ENCODE measurements at places on chromosomes 1 and 21. TPM values are rescaled to one million over a fixed set of nuclear protein-coding genes. Genes with fewer than 3 reads are reported as not detected.

GRCh38 chr1:107963601-107964335 lies 1.2 kb downstream of the VAV3 start:
- peak overlapping the region; percentile 95 for H3K4me3 ChIP-seq
- no peaks in the 10 kb centered on the region for H3K36me3 ChIP-seq
- H3K4me1 ChIP-seq: no peaks in the 10 kb centered on the region
- peak; percentile 57 for DNase-seq

GRCh38 chr1:25520446-25521061 lies 22.9 kb upstream of the LDLRAP1 start:
- no peak overlapping the region for H3K27ac ChIP-seq
- H3K27me3 ChIP-seq: no peaks in the 10 kb centered on the region
- DNase-seq: no peak
- no peak overlapping the region for H3K4me3 ChIP-seq
- H3K4me1 ChIP-seq: peaks cover 5% of the 10 kb centered on the region
- H3K36me3 ChIP-seq: no peaks in the 10 kb centered on the region

DNA sequence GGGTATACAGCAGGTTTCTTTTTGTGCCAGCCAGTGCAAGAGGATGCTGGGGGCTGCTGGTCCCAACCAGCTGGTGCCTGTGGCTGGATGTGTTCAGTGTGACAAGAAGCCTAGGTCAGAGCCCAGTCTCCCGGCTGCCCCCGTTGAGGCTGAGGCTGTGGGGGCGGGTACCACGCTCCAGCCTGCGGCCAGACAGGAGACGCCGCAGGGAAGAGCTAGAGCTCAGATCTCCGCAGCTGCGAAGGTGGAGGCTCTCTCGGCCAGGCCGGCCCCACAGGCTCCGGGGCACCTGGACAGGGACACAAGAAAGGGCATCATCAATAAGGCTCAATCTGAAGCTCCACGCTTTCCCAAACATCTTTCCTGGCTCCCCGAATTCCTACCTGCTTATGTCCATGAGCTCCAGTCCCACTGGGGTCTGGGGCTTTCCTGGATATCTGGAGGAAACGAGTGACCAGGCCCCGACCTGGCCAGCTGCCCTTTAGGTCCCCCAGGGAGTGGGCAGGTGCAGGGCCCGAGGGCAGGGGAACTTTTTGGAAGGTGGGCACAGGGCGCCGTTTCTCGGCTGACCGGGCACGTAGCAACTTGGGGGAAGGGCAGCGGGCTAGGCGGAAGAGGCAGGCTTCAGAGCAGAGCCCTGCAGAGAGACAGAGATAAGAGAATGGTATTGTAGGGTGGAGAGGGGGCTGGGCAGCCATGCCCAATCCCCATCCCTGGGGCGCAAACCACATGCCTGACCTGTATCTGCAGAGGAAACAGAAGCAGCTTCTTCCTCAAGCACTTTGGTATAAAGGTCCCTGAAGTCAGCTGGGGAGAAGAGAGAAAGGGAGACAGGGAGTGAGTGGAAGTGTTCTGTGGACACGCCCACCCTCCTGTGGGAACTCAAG lies 7.4 kb downstream of the ENTREP3 start:
- no peaks in the 10 kb centered on the region for H3K4me1 ChIP-seq
- H3K27me3 ChIP-seq: no peaks in the 10 kb centered on the region
- H3K27ac ChIP-seq: no peak overlapping the region
- peaks cover 8% of the 10 kb centered on the region for H3K36me3 ChIP-seq
- DNase-seq: no peak
- H3K4me3 ChIP-seq: no peak overlapping the region

GRCh38 chr21:14602382-14602958 lies 56.4 kb upstream of the SAMSN1 start:
- peak overlapping the region; percentile 63 for H3K27ac ChIP-seq
- no peak for DNase-seq
- no peaks in the 10 kb centered on the region for H3K27me3 ChIP-seq
- peaks cover 6% of the 10 kb centered on the region for H3K4me1 ChIP-seq

- H3K36me3 ChIP-seq: no peaks in the 10 kb centered on the region
- no peaks in the 10 kb centered on the region for H3K4me1 ChIP-seq
- H3K27me3 ChIP-seq: no peaks in the 10 kb centered on the region
- H3K27ac ChIP-seq: no peak overlapping the region
Observed at GRCh38 chr1:116521186-116521585, 49.6 kb downstream of the CD58 start.

DNA sequence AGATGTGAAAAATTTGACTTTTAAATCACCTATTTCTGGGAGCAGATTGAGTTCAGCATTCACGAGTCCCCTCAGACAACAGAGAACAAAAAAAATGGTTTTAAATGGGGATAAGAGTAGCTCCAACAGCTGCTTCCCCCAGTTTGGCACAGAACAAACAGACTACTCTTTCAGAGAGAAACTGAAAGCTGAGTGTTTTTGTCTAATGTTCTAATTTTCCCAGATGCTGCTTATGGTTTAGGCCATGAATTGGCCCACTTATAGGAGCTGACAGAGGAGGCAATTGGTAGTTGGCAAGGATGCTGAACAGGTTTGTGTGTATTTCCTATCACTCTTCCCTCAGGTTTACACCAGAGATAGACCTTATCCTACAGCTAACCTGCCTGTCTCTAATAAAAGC lies 1637.4 kb upstream of the PRMT6 start:
- no peak overlapping the region for H3K27ac ChIP-seq
- DNase-seq: no peak
- no peak overlapping the region for H3K4me3 ChIP-seq
- H3K36me3 ChIP-seq: peaks cover 8% of the 10 kb centered on the region
- H3K4me1 ChIP-seq: no peaks in the 10 kb centered on the region
- H3K27me3 ChIP-seq: no peaks in the 10 kb centered on the region

GRCh38 chr1:91754348-91754747 lies 131.6 kb downstream of the TGFBR3 start:
- no peak for DNase-seq
- no peak overlapping the region for H3K4me3 ChIP-seq
- H3K36me3 ChIP-seq: no peaks in the 10 kb centered on the region
- H3K4me1 ChIP-seq: no peaks in the 10 kb centered on the region
- H3K27ac ChIP-seq: no peak overlapping the region

The CDC7 gene
- total RNA-seq: 43.4 TPM

The RGS18 gene
- total RNA-seq: not detected

The LEPROT gene
- total RNA-seq: 32.6 TPM

Measured in H9 (cell line).